Left hindlimb (tissue), 1 donor: ENCODE measurements at places on chromosomes 6 and 20.

DNA sequence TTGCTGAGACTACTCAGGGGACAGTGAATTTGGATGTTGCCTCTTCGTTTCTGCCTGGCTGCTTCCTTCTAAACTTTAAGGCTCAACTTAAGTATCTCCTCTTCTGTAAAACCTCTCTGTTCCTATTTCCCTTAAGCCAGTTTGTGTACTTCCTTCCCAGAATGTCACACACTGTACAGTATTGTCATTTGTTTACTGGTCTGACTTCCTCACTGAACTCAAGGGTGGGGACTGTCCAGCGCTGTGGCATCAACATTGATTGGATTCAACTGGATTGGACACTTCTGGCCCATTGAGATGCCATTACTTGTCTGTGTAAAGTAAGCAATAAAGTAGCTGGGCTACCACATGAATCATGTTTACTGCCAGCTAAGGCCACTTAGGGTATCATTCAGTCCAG is 69.7 kb downstream of the ANKS1A start:
- no peak for DNase-seq

GRCh38 chr6:83505356-83505755 is 7.0 kb upstream of the PRSS35 start:
- no peak for DNase-seq

DNA sequence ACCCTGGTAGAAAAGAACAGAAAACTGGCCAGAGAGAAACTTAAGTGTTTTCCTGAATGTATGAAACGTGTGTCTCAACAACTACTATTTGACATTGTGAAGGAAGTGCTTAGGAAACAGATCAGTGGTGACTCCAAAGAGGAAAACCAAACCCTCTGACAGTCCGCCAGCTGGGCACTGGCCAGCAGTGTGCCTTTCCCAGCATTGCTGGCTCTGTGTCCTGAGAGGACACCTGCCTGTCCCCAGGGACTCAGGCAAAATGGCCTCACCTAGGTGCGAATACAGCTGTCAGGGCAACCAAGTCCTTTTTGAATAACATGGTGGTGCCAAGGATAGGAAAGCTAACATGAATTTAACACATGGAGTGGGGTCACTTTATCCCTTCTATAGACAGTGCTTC is 72.5 kb downstream of the NDUFAF5 start:
- no peak for DNase-seq

DNA sequence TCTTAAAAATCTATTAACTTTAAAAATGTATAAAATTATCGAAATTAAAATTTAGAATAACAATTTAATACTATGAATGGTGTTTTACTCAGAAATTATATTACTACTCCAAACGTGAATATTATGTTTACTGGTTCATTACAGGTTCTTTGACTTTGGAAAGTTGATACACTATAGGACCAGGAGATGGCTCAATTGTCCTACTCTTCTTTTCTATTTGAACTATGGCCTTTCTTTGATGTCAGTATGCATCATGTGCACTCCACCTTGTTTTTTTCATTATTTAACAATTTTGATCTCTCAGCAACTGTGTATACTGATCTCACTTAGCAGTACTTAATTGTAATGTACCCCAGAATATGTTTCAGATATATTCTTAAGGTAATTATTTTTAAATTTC is 391.5 kb upstream of the MANEA start:
- DNase-seq = no peak

DNA sequence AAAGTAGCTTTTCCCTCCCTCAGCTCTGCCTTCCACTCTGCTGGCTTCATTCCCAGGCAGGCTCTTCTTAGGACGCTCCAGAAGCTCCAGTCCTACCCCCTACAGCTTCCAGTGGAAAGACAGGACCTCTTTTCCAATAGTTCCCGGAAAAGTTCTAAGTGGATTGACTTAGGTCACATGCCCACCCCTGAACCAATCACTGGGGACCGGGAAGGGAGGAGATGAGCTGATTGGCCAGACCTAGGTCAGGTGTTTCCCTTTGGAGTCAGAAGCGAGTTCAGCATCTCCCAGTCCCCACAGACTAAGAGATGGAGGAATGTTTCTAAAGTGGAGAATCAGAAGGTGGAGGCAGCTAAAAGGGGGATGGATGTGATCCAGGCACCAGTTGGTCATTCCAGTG is 62.9 kb upstream of the KCNG1 start:
- no peak for DNase-seq

GRCh38 chr6:80454197-80454596 is 347.7 kb downstream of the BCKDHB start:
- DNase-seq = no peak

GRCh38 chr6:143543435-143543834 is 31.9 kb upstream of the FUCA2 start:
- no peak for DNase-seq

- no peak for DNase-seq
Observed at GRCh38 chr20:46151936-46152335, 33.8 kb downstream of the CD40 start.

DNA sequence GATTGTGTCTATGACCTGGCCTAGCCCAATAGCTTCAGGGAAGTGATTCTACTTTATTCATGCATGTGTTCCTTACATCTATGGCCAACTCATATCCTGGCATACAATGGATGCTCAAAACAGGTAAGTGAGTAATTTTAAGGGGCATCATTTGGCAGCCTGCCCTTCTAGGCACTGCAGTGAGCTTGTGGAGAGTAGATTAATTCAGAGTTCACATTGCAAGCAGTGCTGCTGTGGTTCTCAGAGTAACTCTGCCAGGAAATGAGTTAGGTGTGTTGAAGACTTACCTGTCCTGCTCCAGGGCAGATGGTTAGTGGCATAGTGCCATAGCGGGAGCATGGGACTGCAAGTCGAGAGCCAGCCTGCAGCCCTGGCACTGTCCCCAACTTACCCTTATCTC is 158.0 kb downstream of the SCP2D1 start:
- DNase-seq = no peak

GRCh38 chr6:145339089-145339488 is 396.2 kb downstream of the EPM2A start:
- DNase-seq = no peak

DNA sequence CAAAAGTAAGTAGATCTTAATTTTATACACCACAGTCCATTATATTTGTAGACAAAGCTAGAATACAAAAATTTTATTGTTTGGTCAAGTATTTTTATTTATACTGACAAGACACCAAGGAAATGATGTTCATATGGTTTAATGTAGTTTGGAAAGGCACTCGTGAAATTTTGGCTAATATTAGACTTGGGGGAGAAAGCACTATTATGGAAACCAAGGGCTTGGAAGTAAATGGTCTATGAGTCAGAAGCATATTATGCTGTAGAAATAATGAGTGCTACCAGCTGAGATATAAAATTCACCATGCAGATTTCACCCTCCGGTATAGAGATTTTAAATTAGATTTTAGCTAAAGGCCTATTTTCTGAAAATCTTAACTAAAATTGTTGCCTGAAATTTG is 233.6 kb downstream of the KCNQ5 start:
- no peak for DNase-seq

DNA sequence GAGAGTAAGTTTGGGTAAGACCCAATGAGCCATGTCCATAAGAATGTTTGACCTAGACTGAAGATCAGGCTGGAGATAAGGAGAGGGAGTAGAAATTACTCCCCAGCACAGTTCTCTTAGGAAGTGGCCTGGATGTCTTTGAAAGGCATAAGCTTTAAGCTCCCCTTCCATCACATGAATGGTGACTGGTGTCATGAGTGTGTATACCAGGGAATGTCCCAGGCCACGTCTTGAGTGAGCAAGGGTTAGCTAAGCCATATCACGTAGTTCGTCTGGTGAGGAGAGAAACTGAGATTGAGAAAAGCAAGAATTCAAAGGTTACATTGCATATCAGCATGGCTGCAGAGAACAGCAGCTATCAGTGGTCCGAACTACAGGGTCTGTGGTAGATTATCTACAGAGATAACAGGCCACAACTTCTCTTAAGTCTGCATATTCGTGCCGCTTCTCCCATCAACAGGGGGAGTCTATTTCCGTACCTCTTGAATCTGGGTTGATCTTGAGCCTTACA is 60.1 kb upstream of the BMP2 start:
- no peak for DNase-seq

DNA sequence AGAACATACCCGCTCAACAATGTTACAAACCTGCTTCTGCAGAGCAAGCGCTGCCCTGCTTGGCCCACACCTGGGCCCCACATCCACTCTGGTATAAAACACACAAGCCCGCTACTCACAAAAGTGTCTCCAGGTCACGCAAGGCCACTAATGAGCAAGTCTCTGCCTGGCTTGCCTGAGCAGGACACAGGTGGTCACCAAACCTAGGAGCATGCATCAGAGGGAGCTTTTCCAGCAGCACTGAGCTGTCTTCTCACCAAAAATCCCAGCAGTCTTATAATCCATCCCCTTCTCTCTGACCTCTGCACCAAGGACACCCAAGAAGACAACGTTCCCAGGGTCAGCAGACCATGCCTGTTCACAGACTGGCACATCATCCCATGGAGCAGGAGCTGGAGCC is 100.8 kb downstream of the DLL1 start:
- no peak for DNase-seq

DNA sequence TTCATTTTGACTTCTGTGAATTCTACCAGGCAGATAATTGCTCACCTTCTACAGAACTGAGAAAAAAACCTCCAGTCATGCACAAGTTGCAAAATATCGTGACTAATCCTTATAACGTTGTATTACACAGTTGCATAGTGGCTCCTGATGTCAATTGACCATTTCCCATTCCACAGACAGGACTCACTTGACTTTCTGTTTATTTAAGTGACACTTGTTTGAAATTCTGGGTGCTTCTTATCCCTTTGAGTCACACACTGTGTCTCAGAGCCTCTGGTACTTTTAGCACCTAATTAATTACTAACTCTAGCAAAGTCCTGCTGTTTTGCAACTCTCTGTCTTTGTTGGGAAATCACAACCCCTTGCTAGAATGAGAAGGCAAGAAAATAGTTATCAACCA is 16.2 kb upstream of the RSPO3 start:
- no peak for DNase-seq

DNA sequence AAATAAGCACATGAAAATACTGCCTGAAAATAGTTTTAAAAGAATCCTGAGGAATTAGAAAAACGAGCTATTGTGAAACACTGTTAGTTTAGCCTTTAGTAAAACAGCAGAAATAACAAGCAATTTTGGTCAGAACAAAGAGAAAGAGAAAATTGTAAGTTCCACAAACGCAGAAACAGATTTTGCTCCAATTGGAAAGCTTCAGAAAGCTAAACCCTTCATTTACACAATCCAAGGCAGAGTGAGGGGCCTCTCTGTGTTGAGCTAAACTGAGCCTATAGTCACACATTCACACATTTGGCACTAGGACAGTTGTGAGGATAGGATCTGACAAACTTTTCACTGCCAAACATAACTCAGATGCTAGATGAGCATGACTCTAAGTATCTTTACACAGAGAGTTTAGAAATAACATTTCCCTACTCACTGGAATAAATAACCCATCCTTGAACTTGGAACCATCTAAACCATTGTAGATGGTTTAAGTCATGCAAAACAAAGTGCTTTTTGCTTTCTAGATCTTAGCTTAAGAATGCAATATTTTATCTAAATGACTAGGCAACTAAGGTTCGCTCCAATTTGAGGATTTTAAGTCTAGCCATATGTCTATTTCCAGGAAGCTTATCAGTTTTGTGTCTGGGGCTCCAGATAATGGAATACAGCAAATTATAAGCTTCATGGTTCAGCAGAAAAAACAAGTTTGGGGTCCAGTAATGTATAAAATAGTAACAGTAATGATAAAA is 122.6 kb downstream of the SGK1 start:
- DNase-seq = no peak

DNA sequence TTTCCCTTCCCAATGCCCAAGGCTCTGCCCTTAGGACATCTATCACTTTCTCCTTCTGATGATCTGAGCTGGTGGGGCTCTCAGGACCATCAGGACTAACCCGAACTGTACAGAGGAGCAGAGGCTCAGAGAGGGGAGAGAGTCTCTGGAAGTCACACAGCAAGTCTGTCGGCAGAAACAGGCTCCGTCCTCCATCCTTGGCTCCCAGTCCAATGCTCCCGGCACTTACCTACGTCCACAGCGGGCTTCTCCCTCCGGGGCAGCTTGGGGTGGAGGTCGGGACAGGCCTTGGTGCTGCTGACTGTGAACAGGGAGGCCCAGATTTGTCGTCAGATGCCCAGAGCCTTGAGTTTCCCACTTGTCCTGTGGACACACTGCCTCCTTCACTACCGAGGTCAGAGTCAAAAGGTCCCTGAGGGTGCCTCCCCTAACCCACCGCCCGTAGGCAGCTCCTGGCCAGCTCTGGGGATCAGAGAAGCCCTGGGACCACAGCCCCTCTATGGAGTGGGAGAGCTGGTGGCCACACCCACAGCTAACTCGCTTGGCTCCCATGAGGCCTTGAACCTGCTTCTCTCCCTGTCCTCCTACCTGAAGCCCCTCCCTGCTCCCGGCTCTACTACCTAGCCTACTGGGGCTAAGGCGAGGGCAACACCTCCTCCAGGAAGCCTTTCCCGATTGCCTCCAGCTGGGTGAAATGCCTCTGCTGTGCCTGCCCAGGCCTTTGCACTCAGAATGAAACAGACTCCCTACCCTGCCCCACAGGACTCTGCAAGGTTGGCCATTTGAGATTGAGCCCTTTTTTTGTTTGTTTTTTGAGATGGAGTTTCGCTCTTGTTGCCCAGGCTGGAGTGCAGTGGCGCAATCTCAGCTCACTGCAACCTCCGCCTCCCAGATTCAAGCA is 22.6 kb downstream of the VSTM2L start:
- no peak for DNase-seq

DNA sequence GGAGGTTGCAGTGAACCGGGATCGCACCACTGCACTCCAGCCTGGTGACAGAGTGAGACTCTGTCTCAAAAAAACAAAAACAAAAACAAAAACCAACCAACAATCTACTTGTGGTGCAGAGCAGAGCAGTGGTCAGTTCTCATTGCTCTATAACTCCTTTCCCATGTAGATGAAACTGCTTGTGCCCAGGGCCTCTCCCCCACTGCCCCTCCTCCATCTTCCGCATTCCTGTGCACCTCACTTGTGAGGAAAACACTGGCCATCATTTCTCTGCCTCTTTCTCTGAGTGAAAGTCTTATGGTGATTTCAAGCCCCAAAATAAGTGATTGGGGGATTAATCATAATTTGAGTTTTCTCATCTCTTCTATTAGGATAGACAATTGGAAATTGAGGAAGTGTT is 63.9 kb upstream of the GLP1R start:
- DNase-seq = no peak

GRCh38 chr6:19438566-19439353 is 398.4 kb upstream of the ID4 start:
- no peak for DNase-seq

GRCh38 chr6:47733879-47734558 is 35.6 kb downstream of the ADGRF4 start:
- DNase-seq = no peak

GRCh38 chr6:43477235-43478007 is at the start of gene TJAP1:
Gene TJAP1 (plus strand): TSS chr6:43477570. CDS start chr6:43499002, 21,432 bp downstream.
- DNase-seq = peak; percentile 95

- peak; percentile 51 for DNase-seq
Observed at GRCh38 chr6:132202574-132202973, 198.7 kb downstream of the MOXD1 start.

- no peak for DNase-seq
Observed at GRCh38 chr6:138563650-138564049, 64.4 kb upstream of the NHSL1 start.

GRCh38 chr20:4972506-4973251 is 28.6 kb downstream of the SLC23A2 start:
- DNase-seq = no peak
